ENCODE measurements at places on chromosomes 5 and 9.

DNA sequence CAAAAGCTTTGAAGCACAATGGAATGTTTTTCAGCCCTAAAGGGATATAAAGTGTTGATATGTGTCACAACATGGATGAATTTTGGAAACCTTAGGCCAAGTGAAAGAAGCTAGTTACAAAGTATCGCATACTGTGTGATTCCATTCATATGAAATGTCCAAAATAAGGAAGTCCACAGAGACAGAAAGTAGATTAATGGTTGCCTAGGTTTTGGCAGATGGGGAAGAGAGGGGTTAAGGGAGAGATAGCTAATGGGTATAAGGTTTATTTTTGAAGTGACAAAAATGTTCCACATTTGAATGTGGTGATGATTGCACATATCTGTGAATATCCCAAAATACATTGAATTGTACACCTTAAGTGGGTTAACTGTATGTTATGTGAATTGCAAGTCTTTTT is 57.5 kb upstream of the MCCC2 start:
- H3K27me3 ChIP-seq: peaks cover 2% of the 10 kb centered on the region
- H3K4me3 ChIP-seq: no peak overlapping the region
- H3K36me3 ChIP-seq: peaks cover 6% of the 10 kb centered on the region
- no peaks in the 10 kb centered on the region for H3K4me1 ChIP-seq
- DNase-seq: no peak
- no peak overlapping the region for H3K27ac ChIP-seq

DNA sequence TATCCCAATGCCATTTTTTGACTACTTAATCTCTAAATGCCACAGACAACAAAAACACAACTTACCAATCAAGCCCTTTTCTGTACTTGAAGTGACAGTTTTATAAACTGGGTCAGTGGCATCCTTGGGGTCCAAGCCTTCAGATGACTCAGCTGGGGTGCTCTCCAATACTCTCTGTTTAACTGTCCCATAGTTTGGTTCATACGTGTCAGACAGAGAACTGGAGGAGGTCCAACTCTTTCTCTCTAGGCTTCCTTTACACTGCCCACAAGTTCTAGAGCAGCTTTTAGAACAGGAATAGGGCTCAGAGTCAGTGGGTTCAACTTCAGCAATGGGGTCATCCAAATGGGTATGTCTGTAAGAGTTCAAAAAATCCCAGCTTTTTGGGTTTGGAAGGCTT is 166.9 kb downstream of the CDC42SE2 start:
- H3K4me1 ChIP-seq: no peaks in the 10 kb centered on the region
- H3K4me3 ChIP-seq: no peak overlapping the region
- peaks cover 1% of the 10 kb centered on the region for H3K36me3 ChIP-seq

DNA sequence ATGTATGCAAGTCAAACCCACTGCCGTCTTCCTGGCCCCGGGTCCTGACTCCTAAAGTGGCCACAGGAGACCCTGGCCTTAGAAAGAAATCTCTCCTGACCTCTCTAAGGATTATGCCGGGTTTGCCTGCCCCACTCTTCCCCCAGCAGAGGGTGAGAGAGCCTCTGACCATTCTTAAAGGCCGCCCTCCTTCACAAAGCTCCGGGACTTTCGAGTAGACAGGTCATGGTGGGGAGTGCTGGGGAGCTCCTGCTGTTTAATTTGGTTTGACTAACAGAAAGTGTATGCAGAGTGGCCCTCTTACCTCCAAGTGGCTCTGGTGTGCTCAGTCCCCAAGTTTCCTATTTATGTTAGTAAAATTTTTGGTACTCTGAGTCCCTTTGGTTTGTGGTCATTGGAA is 111.8 kb downstream of the LRRC70 start:
- H3K36me3 ChIP-seq: no peaks in the 10 kb centered on the region

GRCh38 chr9:134319306-134320125 is 6.7 kb upstream of the RXRA start:
- peak overlapping the region; percentile 82 for H3K27ac ChIP-seq
- no peaks in the 10 kb centered on the region for H3K27me3 ChIP-seq
- DNase-seq: peak; percentile 78
- peak overlapping the region; percentile 49 for H3K4me3 ChIP-seq
- H3K36me3 ChIP-seq: no peaks in the 10 kb centered on the region

- no peaks in the 10 kb centered on the region for H3K27me3 ChIP-seq
- H3K4me3 ChIP-seq: no peak overlapping the region
- no peaks in the 10 kb centered on the region for H3K36me3 ChIP-seq
- no peak for DNase-seq
Measured at GRCh38 chr5:96885518-96886338, 9.4 kb downstream of the ERAP2 start.
